CD4-positive, alpha-beta T cell treated with Interleukin-4 for 4 hours (primary cell): ENCODE measurements at places on chromosomes 3 and 15.
A peak's percentile ranks its signal among the peaks of the same experiment; 100 is the strongest.

DNA sequence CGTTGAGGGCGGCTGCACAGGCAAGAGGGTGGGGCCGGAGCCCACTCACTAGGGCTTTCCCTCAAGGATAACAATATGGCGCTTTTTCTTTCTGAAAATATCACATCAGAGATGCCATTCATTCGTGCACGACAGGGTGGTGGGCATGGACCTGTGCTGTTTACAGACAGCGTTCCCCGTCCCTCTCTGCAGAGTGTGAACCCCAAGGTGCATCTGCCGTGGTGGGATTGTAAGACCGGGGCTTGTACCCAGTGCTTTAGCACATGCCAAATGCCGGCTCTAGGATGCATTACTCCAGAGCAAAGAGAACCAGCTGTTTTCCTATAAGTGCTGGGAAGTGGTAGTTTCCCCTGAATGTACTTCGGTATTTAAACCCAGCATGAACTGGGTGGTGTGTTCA lies 37.0 kb downstream of the CHDH start:
- no peak for DNase-seq

DNA sequence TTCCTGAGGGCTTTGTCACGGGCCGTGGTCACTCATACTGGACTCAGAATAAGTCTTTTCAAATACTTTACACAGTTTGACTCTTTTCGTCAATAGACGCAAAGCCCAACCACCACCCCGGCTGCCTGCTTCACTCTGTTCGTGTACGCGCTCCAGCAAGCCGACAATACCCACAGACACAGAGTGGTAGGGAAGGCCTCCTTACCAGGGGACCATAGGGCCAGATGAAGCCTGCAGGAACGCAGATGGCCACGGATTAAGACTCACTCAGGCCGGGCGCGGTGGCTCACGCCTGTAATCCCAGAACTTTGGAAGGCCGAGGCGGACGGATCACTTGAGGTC lies 29.7 kb downstream of the EFCAB12 start:
- peak; percentile 2 for DNase-seq

GRCh38 chr15:94203306-94203705 lies 28.1 kb upstream of the MCTP2 start:
- DNase-seq = no peak

DNA sequence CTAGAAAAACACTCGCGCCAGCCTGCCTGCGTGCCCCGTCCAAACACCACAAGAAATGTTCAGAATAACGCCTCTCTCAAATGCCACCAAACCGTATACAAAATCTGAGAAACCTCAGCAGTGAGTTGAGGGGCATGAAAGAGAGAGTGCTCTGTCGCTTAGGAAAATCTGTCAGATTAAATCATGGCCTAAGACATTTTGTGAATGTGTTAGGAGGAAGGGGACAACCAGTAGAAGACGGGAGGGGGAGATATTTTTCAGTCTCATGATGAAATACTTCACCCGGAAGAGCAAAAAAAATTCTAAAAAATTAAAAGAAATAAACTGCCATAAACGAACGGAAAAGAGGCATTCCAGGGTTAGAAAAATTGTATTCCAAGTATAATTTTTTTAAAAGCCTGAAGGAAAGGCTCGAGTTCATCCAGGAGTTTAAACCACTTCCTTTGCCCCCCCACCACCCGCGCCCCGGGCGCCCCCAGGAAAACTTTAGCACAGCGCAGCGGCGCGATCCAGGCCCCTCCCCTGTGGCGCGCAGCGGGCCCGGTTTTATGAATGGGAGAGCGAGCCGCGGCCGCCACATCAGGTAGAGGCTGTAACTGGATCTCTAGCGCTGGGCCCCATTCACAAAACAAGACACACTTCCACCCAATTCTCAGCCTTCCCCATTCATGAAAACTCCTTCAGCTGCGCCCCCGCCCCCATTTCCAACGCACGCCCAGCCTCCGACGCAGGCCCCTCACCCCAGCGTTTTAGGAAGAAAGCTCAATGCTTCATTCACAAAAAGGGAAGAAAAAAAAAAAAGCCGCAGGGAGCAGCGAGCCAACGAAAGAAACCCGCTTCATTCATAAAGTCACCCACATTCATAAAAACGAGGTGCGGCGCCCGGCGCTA lies 1.4 kb downstream of the ETV5 start:
- peak; percentile 43 for DNase-seq

DNA sequence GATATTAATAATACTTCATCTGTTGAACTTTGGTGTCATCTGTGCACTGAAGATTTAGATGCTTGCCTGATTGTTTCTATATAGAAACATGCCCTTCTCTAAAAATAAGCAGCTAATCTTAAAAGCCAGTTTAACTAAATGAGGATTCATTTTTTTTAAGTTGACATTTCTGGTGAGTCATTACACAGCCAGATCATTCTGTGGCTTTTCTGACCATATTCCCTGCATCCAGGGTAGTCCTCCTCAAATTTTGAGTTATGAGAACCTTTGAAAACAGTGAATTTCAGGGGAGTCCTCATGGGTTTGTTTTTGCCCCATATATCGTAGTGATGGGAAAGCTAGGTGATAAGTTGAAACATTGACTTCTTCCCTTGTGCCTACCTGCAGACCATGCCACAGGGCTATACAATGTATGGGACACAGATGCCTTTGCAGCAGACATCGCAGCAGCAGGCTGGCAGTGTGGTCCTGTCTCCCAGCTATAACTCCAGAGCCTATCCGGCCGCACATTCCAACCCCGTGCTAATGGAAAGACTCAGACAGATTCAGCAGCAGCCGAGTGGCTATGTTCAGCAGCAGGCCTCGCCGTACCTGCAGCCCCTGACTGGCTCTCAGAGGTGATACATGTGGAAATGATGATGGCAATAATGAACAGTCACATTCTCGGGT lies 26.5 kb upstream of the P2RY12 start:
- no peak for DNase-seq

DNA sequence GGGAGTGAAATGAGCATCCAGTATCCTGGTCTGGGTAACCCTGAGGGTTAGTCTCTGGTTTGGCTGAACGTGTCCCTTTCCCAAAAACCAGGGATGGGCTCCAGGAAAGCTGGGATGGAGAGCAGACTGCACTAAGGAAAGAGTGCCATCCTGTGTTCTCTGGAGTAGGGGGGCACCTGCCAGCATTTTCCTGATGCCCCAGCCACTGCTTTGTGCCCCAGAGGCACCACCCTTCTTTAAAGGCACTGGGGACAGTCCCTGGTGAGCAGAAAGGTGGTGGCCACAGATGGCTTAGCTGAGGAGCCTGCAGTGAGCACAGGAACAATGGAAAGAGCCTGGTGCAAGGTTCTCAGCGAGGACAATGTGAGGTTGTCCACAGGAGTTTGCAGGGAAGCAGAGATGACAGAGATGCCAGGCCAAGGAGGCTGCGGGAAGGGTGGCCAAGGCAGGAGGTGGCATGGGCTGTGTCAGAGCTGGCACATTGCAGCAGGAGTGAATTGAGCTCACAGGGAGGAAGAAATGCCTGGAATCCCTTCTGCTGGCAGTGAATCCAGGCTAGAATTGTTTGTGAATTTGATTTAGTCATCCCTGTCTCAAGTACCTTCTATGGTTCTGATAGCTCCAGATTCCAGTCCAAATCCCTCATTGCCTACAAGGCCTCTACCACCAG lies 39.9 kb downstream of the AMOTL2 start:
- DNase-seq = no peak

DNA sequence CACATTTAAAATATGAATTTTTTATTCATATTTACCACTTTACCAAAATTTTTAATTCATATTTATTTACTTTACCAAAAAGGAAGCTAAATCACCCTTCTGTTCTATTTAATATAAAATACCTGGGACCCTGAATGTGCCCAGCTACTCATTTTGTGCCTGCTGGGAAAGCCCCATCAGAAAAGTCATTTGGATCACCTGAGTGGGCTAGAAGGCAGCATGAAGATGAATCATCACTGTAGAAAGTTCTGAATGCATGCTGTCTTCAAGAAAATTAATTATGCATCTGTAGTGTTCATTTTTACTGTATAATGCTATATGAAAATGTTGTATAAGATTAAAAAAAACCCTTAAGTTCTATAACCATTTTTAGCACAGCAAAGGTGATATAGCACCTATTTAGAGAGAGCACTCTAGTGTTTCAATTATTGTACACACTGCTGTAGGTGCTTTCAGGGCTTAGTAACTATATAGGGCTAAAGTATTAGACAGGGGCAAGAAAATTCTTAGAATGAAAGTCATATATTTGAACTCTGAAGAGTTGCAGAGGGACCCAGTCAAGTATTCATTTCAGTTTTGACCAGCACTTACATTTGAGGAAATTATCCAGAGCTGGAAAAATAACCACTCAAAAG lies 175.1 kb downstream of the NFKBIZ start:
- no peak for DNase-seq
